Pancreas (tissue), 10 donors: ENCODE measurements at places on chromosomes 1 and 21.

DNA sequence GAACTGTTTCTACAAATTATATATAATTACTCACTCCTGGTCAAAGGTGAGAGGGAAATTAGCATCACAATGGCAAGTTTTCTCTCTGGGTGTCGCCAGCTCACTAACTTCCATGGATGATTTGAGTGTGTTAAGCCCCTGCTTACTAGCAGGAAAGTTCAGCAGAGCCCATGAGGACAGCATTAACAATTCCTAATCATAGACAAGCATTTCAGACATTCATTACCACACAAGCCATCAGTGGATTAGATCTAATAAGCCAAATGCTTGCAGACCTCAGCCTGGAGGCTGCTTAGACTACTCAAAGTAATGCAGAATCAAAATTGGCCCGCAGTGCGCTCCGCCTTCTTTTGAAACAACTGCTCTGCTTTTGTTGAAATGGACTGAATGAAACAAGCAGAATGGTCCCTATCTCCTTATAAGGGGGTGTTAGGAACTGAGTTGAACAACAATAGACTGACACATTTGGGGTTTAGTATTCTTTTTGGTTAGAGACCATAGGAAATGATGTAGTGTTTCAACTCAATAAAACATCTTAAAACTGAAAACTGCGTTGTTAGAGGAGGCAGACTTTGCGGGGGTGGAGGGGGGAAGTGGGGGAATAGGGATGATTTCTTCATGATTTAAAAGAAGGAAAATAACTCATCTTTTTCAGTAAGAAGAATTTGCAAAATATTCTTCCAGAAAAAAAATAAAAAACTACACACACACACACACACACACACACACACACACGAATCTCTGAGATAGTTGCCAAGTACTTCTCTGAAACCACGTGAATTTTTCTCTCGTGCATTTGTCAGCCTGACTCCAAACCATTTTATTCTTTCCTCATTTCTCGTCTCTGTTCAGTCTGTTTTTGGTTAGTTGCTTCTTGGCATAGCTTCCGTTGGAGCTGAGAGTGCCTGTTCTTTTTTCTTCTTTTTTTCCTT lies 54.6 kb downstream of the GORAB start:
- no peak for DNase-seq

- DNase-seq, result no peak
Measured at GRCh38 chr1:162217706-162218105, 148.2 kb downstream of the NOS1AP start.

DNA sequence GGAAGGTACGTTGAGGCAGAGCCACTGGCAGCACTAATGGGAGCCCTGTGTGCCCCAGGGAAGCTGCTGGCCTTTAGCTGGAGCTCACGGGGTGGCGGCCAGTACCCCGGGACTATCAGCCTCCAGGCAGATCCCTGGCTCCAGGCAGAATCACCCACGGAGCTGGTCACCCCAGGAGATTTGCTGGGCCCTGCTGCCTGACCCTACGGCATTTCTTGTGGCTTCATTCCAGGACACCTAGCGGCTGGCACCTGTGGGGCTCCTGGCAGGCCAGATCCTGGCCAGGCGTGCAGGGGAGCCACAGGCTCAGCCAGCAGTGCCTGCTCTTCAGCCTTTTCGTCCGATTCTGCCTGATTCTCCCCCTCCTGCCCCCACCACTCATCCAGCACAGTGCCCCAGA lies 7.1 kb downstream of the PADI1 start:
- peak; percentile 61 for DNase-seq

DNA sequence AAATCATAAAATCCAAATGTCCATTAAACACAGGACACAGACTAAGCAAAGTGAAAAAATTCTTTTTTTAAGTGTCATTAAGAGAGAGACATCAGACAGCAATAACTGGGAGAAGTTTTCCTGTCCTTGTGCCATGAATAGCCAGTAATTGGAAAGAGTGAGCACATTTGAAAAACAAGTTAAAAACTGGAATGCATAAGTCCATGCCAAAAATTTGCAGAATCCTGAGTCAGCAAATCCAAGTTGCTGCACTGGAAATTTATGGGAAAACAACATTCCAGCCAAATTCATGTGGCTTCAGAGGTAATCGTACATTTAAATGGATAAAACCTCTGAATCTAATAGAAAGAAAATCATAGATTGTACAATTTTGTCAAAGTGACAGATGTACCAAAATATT lies 291.4 kb downstream of the LRRC40 start:
- no peak for DNase-seq

- no peak for DNase-seq
Measured at GRCh38 chr1:183228347-183229220, 42.5 kb downstream of the LAMC2 start.
